ENCODE measurements at places on chromosomes 2 and 18. TPM values are rescaled to one million over a fixed set of nuclear protein-coding genes. Genes with fewer than 3 reads are reported as not detected.
A peak's percentile ranks its signal among the peaks of the same experiment; 100 is the strongest.

Gene KRTCAP3
- total RNA-seq, result not detected

Gene TMEM247
- total RNA-seq, result not detected

GRCh38 chr2:72037261-72037666, 110.4 kb downstream of the CYP26B1 start:
- no peak for DNase-seq

- DNase-seq, result no peak
These were observed 529 bp downstream of the SEMA4C start for GRCh38 chr2:96869281-96869821.

- DNase-seq, result no peak
These were observed 38.3 kb upstream of the ACAA2 start for GRCh38 chr18:49851624-49852023.

Gene SP140
- not detected for total RNA-seq

DNA sequence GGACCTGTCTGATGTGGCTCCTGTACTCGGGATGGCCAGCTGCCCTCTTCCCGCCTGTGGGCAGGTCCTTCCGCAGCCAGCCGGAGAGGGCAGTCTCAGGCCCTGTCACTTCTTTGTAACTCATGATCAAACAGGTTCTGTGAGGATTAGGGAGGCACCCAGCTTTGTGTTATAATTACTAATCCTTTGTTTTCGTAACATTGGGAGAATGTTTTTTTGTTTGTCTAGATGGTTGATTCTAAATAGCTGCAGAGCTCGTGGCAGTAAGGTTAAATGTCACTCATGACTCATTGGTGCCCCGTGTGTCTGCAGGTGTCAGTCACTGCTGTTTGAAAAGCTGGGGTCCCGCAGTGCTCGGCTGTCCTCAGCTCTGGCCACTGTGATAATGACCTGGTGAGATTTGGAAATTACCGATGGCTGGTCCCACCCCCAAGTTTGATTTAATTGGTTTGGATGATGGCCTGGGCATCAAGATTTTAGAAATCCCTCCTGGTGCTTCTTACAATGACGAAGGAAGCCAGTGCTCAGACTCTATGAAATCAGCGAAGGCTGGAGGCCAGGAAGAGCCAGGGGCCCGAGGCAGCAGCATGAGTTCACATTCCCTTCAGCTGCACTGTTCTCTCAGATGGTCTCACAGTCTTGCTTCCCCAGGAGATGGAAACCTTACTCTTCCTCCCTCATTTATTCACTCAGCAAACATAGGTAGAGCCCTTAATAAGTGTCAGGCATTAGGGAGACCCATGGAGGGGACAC, 172.8 kb downstream of the VAPA start:
- DNase-seq, result no peak

DNA sequence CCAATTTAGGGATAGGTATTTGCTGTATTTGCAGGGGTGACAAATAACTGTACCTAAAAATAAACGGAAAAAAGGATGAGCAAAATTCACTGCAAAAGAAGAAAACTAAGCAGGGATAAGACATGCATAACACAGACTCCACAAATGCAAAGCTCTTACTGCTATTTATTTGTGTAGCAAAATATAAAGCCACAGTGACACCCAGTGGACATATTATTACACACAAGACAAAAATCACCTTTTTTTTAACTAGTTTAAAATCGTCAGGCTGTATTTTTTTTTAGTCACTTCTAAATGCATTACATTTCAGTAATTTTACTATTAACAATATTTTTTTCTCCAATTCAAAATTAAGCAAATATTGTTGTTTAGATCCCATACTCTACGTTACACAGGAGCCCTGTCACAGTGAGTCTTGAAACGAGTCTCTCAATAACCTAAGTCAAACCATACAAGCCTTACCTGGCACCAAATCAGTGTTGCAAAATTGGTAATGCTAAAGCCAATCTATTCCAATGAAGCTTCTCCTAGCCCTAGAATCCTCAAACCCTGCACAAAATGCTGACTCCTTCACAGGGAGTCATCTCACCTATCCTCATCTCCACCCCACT, 23.7 kb downstream of the METTL4 start:
- peak; percentile 49 for DNase-seq

Measured in SK-MEL-5 (cell line).